ENCODE measurements at places on chromosomes 2 and 18. TPM values are rescaled to one million over a fixed set of nuclear protein-coding genes. Genes with fewer than 3 reads are reported as not detected.

Gene RIT2
- total RNA-seq, result not detected

Gene RUFY4
- total RNA-seq, result not detected

Gene CD207
- not detected for total RNA-seq

Gene RNF125
- total RNA-seq, result 0.30 TPM

Gene PROM2
- total RNA-seq, result 0.17 TPM

Gene LYPD6B
- total RNA-seq, result not detected

Gene SLC23A3
- total RNA-seq, result 0.50 TPM

Gene CLEC4F
- not detected for total RNA-seq

Gene POTEC
- not detected for total RNA-seq

Gene PCARE
- not detected for total RNA-seq

Gene RGPD4
- not detected for total RNA-seq

Gene HAT1
- total RNA-seq, result 50.6 TPM

Gene SLC1A4
- total RNA-seq, result 13.4 TPM

Gene FOXI3
- total RNA-seq, result not detected

Gene CNTNAP5
- total RNA-seq, result not detected

Gene HOXD13
- not detected for total RNA-seq

Gene CDH7
- not detected for total RNA-seq

Gene FOXD4L1
- not detected for total RNA-seq

Gene UCN
- total RNA-seq, result 0.15 TPM

Gene TNFAIP6
- 7.4 TPM for total RNA-seq

Gene ANKAR
- 0.67 TPM for total RNA-seq

Gene SLC19A3
- 0.59 TPM for total RNA-seq

Gene SLC30A3
- total RNA-seq, result 0.34 TPM

Gene DGUOK
- total RNA-seq, result 88.1 TPM

Gene MRPL30
- total RNA-seq, result 33.3 TPM

Gene ACTR1B
- 68.2 TPM for total RNA-seq

Gene BAZ2B
- 8.5 TPM for total RNA-seq

Gene FBXO48
- total RNA-seq, result 0.30 TPM

Gene POTEJ
- total RNA-seq, result not detected

Gene CCDC93
- 5.9 TPM for total RNA-seq

Gene OXER1
- total RNA-seq, result under 0.01 TPM

Gene MPP4
- 4.7 TPM for total RNA-seq

Gene ANO7
- 0.30 TPM for total RNA-seq

Gene GPR75
- total RNA-seq, result 0.67 TPM

Gene CRYGD
- not detected for total RNA-seq

Gene MOGAT1
- total RNA-seq, result not detected

Gene IL1RL2
- 0.74 TPM for total RNA-seq

Gene EGR4
- not detected for total RNA-seq

Gene ERFE
- 4.2 TPM for total RNA-seq

Gene LBX2
- 1.3 TPM for total RNA-seq

Gene MYO5B
- 0.17 TPM for total RNA-seq

Gene CNGA3
- total RNA-seq, result not detected

Data from bronchus fibroblast of lung (primary cell).